Activated T-helper 1 cell treated with anti-CD3 and anti-CD28 coated beads, Interleukin-12 subunit alpha, Interleukin-12 subunit beta, Interleukin-2, Interleukin-4 antibody, amounts not matched to agents 30 ng/mL and 10 ng/mL and 1 ng/mL, durations not matched to agents 14 hours and 24 hours and 36 hours (primary cell): ENCODE measurements at places on chromosomes 3 and 15.

- DNase-seq, result no peak
Measured at GRCh38 chr15:99226802-99227201, 22.6 kb downstream of the TTC23 start.

DNA sequence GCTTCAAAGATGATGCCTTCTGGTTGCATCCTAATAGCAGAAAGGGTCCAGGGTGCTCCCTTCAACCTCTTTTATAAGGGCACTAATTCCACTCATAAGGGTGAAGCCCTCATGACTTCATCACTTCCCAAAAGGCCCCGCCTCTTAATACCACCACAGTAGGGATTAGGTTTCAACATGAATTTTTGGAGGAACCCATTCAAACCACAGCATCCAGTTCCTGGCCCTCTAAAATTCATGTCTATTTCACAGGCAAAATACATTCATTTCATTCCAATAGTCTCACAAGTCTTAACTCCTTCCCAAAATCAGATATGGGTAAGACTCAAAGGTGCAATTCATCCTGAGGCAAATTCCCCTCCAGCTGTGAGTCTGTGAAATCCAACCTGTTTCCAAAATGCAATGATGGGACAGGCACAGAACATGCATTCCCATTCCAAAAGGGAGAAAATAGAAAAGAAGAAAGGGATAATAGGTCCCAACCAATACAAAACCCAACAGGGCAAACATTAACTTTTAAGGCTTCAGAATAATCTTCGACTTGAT, 124.0 kb downstream of the ATP1B3 start:
- DNase-seq, result no peak

GRCh38 chr15:87032295-87032694, 952.6 kb downstream of the AGBL1 start:
- no peak for DNase-seq

GRCh38 chr15:38702178-38702912, 137.7 kb upstream of the RASGRP1 start:
- no peak for DNase-seq

GRCh38 chr15:59420108-59420507, 17.9 kb upstream of the FAM81A start:
- no peak for DNase-seq

GRCh38 chr3:69999140-70000027, at the start of gene SAMMSON:
TSS of gene SAMMSON (plus strand) at chr3:69999733.
- DNase-seq, result no peak

- DNase-seq, result no peak
Measured at GRCh38 chr15:100721758-100722550, 119.6 kb downstream of the ASB7 start.

GRCh38 chr3:194982472-194982871, 288.5 kb downstream of the XXYLT1 start:
- DNase-seq, result no peak

DNA sequence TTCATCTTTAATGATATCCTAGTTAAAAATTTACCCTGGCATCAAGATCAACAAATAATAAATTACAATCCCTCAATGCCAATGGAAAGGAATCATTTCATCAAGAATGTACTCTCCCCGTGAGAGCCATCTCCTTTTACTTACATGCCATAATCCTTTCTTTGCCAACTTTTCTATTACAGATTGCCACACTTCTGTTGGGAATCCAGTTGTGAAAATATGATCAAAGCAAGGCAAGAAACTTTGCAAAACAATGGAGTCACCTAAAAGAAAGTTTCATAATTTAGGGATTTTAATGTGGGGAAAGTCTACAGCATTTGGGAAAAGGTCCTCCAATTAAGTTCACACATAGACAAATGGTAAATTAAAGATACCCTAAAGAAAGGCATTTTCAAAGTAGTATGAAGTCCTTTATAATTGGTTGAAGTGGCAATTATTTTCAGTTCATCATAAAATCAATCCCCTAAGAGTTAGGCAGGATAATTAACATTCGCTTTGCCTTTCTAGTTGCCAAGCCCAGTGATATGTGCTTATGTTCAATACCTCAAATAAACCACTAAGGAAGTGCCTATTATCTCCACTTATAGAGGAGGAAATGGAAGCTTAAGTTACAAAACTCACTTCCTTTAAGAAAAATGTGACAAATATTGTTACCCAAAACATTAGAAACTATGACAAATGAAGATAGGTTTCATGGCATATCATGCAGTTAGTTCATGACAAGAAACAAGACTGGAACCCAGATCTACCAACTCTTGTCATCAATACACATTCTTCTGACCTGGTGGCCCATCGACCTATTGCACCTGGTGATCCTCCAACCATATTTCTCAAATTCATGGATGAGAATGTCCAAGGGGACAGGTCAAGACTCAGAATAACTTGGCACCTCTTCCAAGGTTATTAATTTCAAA, 49.1 kb downstream of the TRANK1 start:
- DNase-seq, result no peak

DNA sequence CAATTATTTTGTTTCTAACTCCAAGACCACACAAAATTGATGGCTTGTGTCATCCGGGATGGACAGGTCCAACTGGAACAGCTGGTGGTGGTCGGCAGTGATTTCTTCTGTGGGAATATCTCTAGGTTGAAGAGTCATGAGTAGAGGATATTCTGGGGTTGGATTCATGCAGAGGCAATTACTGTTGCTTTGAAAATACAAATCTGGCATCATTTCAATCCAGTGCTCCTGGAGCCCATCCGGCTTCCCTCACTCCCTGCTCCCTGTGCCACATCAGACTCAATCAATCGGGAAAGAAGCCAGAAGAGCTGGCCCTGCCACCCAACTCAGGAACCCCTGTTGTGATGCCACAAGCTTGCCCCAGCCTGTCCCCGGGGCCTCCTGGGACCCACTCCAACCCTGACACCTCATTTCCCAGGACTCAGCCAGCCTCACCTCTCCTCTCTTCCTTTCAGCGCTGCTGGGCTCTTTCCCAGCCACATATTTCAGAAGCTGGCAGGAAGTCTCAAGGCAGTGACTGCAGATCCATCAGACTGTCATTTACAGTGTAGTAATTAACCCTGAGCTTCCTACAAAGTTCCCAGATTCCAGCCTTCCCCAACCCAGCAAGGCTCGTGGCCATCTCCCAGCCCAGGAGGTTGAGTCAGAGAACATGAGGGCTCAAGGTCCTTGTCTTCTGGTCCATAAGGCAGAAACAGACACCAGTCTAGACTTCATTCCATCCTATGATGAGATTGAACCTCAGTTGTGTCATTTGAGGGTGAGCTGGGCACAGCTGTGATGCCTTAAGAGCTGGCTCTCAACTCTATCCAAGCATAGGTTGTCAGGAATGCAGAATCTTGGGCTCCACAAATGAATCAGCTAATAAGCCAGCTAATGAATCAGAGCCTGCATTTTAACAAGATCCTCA, 114.0 kb downstream of the FAM174B start:
- DNase-seq, result no peak

- DNase-seq, result no peak
Measured at GRCh38 chr15:100002086-100002620, 268.9 kb upstream of the LYSMD4 start.

DNA sequence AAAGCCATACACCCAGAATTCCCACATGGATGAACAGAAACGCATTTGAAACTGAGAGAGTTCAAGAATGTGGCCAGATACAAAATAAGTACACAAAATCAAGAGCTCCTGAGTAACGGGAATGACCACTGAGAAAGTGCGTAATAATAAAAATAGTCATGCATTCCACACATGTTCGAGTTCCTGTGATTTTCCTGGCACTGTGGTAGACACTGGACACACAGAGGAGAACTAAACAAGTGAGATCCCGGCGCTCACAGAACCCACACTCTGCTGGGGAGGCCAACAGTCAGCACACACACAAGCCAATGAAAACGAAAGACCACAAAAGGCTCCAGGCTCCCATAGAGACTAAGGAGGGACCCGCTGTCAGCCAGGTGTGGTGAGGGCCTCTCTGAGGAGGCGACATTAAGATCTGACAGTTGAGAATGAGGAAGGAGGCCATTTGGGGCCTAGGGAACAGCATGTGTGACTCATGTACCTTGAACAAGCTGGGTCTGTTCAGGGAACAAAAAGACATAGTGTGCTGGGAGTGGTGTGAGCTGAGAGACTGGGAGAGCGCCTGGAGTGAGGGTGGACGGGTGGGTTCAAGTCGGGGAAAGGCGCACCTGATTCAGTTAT, 5.1 kb downstream of the FAM107A start:
- no peak for DNase-seq

DNA sequence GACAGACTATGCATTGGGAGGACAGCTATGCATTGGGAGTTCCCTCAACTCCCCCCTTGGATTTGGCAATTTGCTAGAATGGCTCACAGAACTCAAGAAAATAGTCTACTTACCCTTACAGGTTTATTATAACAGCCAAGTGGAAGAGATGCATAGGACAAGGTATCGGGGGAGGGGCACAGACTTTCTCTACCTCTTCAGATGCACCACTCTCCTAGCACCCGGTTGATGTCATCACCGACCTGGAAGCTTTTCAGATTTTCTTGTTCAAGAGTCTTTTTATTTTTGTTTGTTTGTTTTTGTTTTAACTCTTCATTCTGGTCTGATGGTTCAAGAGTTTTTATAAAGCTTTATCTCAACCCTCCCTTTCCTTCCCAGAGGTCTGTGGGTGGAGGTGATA, 20.7 kb upstream of the ADAMTS9 start:
- DNase-seq, result no peak

- no peak for DNase-seq
Measured at GRCh38 chr15:50876260-50876988, 32.1 kb upstream of the AP4E1 start.

GRCh38 chr15:95016511-95017229, 785.3 kb downstream of the MCTP2 start:
- DNase-seq, result no peak

GRCh38 chr3:119601154-119601553, 3.5 kb downstream of the PLA1A start:
- DNase-seq, result no peak

- DNase-seq, result no peak
Measured at GRCh38 chr3:124281453-124282316, 289.8 kb upstream of the ROPN1 start.

DNA sequence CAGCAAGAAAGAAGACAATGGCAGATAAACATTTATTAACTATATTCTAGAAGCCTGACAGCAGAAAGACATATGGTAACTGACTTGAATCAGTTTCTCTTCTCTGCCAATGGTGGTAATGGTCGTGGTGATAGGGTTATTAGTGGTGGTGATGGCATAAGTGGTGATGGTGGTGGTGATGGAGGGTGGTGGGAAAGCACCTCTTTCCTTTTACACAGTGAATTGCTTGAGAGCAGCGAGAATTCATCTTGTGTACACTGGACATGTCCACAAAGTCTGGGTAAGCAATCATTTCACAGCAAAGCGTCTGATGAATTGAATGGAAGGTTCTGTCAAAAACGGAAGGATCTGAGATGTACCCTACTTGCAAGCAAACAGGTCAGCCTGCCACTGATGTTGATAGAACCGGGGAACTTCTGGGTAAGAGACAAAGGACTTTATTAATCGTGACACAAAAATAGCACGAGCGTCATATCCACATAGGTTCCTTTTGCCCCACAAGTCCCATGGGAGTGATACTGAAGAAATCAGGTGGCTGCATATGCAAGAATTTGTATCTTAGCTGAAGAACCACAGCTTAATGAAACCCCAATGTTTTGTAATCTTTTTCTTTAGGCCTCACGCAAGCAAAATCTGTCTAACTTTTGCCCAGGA, 23.5 kb upstream of the TBC1D5 start:
- no peak for DNase-seq

GRCh38 chr15:50109076-50109987, 9.7 kb downstream of the ATP8B4 start:
- no peak for DNase-seq

GRCh38 chr3:70527026-70527425, 214.6 kb upstream of the MDFIC2 start:
- no peak for DNase-seq

DNA sequence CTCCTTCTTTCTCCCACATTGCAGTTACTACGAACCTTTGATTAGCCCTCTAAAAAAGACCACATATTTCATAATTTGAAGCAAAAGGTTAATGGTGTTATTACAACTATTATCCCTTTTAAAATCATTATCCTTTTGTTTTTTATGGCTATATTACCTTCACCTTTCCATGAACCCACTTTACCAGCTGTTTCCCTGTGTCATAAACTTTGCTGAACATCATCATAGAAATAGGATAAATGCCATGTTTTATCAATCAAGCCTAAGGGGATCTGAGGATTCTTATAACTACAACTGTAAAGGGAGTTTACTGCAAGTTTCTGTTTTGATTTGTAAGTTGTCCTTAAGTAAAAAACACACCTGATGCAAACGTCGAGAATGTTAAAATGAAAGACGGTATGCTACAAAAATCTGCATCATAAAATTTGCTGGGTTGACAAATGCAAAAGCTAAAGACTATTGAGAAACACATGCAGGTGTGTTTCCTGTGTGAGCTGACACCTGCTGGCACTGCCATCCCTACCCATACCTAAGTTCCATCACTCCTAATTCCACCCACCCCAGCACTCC, 39.1 kb upstream of the ARRDC4 start:
- DNase-seq, result no peak

GRCh38 chr15:89486726-89487050, 9.7 kb downstream of the RHCG start:
- DNase-seq, result peak; percentile 25

DNA sequence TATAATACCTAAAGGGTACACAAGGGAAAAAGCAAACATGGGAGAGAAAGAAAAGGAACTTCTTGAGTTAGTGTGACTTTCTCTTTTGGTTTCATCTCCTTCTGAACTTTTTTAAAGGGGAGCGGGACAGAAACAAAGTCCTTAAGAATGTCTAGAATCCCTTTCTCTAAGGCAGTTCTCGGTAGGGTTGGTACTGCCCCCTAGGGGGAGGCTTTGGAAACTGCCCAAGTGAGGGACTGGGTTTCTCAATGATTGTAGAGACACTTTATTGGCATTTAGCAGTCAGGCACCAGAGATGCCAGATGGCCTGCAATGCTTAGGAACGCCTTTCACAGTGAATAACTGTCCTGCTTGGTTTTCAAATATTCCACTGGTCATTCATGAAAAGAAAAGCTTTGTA, 172.7 kb downstream of the WDR72 start:
- no peak for DNase-seq

- DNase-seq, result no peak
Measured at GRCh38 chr15:70956201-70956995, 63.8 kb downstream of the LRRC49 start.

- DNase-seq, result no peak
Measured at GRCh38 chr3:153625506-153625905, 463.5 kb downstream of the RAP2B start.

DNA sequence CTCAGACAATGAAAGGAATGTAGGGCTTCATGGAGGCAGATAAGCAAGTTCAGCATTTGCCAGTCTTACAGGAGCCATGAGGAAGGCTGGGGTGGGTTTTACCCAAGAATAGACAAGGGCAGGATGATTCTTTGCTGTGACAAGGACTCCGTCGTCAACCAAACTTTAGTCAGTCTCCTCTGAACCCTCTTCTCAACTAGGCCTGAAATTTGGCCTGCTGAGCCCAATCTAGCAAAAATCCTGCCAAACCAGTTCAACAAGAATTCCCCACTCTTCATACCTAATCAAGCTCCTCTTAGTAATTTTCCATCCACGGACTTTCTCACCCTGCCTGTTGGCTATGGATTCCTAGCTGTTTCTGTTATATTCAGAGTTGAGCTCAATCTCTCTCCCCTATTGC, 280.5 kb downstream of the TBL1XR1 start:
- DNase-seq, result no peak
